ENCODE measurements at places on chromosomes 2 and 18.

GRCh38 chr2:230932556-230933511 lies 7.8 kb upstream of the GPR55 start:
- DNase-seq: no peak

- no peak for DNase-seq
Observed at GRCh38 chr2:63035660-63036059, 15.0 kb upstream of the OTX1 start.

GRCh38 chr2:36594849-36595248 lies 3.1 kb downstream of the FEZ2 start:
- no peak for DNase-seq

DNA sequence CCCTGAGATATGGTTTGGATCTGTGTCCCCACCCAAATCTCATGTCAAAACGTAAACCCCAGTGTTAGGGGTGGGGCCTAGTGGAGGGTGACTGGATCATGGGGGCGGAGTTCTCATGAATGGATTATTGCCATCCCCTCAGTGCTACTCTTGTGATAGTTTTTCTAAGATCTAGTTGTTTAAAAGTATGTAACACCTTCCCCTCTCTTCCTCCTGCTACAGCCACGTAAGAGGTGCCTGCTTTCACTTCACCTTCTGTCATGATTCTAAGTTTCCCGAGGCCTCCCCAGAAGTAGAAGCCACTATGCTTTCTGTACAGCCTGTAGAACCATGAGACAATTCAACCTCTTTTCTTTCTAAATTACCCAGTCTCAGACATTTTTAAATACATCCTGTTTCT lies 16.9 kb downstream of the PUM2 start:
- no peak for DNase-seq

- DNase-seq: no peak
Observed at GRCh38 chr2:73503992-73504570, 118.4 kb downstream of the ALMS1 start.

GRCh38 chr18:2917259-2918047 lies 70.6 kb downstream of the EMILIN2 start:
- DNase-seq: no peak

DNA sequence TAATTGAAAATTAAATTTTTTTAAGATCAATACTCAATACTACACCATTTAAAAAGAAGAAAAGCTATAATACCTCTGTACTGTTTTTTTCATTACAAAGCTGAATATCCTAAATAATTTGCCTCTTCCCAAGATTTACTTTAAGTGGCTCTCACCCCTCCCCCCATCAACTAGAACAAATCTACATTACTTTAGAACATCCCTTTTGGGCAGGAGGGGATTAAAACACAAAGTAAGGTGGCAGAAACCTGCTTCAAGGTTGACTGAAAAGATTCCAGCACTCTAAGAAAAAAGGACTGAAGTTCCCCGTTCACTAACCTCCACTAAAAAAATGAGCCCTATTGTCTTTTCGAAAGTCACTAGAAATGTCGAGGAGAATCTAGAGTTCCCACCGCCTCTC lies 42.3 kb downstream of the SLC38A11 start:
- no peak for DNase-seq

DNA sequence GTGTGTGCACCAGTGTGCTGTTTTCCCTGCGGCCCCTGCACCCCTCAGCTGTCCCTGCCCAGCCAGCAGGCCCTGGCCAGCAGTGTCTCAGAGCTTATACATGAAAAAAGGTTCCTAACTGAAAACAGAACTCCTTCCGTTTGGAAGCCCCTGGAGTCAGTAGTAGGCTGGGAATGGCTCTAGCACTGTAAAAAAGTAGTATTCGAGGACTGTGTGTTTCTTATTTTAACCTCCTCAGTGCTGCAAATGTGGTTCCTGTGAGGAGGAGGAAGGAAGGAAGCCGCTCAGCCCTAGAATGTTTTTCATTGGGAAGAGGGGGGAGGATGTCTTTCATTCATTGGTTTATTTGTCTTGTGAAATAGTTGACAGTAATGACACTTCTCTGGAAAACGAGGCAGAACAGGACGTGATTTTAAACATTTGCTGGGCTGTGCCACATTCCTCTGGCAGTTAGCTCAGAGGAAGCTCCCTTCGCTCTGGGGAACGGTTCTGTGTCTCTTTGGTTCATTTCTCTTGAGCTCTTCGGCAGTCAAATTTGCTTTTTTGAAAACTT lies 103.5 kb downstream of the SPTBN1 start:
- DNase-seq: no peak

DNA sequence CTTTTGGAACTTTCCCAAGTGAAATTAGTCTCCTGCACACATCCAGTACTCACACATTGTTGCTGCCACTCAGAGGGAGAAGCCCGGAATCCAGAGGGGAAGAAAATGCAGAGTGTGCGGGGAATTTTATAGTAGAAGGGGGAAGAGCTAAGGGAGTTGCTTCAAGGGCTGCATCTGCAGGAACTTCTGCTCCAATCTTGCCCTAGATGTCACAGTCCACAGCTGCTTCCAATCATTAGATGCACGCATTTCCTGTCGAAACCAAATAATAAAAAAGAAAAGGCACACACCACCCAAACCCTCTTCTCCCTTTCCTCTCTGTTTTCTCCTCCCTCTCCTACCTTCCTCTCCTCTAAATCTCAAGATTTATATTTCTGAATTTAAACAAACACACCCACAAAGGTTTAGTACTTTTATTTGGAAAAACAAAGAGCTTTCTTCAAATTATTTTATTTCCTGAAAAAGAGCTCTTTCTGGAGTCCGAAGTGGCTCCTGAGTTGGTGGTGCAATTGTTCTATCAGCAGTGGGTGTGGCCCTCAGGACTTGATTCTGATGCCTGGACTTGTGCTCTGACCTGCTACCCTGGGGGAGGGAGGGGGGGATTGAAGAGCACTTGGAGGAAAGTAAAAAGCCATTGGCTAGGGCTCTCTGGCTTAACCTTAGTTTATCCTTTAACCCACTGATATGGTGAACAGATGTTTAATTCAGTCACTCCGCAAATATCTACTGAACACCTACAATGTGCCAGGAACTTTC lies 72.0 kb downstream of the KCNE4 start:
- no peak for DNase-seq

- DNase-seq: no peak
Observed at GRCh38 chr2:148720501-148721001, 76.0 kb downstream of the EPC2 start.

- DNase-seq: no peak
Observed at GRCh38 chr2:173523497-173523896, 168.8 kb downstream of the CDCA7 start.

DNA sequence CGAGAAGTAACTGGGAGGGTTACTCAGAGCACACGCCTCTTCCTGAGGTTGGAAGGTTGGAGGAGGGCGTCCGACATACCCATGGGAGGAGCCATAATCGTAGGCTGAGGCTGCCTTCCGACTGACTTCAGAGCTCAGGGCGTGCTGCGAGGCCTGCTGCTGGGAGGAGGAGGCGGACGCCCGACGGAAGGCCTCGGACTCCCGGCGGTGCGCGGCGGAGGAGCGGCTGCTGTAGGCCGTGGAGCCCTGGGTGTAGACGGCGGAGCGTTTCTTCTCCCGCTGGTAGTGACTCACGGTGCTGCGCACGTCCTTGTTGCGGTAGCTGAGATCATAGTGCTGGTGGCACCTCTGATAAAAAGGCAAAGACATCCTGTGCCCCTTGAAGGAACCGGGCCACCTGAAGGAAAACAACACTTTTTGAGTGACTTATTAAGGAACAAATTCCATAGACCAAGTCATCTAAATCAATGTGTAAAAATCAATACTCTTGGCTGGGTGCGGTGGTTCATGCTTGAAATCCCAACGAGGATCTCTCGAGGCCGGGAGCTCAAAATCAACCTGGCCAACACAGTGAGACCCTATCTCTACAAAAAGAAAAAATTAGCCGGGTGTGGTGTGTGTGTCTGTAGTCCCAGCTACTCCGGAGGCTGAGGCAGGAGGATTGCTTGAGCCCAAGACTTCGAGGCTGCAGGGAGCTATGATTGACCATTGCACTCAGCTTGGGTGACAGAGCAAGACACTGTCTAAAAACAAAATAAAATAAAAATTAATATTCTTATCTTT lies 4.7 kb downstream of the MYOM1 start:
- DNase-seq: no peak

- no peak for DNase-seq
Observed at GRCh38 chr2:101520246-101520645, 45.3 kb upstream of the RFX8 start.

DNA sequence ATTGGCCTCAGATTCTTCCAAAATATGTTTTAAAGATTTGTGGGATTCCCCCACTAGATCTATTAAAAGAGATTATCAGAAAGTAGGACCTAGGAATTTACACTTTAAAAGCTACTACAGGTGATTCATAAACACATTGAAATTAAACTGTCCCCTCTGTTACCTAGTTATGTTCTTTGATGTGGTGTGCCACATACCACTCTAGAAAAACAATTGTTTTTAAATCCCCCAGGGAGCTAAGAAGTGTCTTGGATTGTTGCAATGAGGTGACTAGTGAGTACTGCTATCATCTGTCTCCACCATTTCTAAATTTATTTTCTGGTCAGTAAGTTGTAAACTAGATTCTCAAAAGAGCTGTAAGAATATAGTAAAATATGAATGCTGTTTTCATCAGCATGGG lies 214.5 kb upstream of the DOK6 start:
- no peak for DNase-seq

DNA sequence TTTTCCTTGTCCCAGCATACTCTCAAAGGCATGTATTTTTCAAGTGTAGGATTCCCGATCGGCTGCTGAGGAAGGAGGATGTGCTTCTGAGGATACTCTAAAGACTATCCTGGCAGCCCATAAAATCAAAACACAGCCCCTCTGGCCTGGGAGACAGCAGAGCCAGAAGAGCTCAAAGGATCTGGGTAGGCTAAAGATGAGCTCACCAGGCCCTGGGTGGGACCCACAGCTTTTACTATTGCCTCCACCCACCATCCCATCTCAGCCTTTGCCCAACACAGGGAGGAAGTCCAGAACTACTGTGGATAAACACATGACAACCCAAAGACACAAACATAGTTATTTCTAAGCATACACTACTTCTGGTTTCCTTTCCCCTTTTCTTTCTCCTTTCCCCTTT lies 79.1 kb upstream of the ZFP36L2 start:
- no peak for DNase-seq

DNA sequence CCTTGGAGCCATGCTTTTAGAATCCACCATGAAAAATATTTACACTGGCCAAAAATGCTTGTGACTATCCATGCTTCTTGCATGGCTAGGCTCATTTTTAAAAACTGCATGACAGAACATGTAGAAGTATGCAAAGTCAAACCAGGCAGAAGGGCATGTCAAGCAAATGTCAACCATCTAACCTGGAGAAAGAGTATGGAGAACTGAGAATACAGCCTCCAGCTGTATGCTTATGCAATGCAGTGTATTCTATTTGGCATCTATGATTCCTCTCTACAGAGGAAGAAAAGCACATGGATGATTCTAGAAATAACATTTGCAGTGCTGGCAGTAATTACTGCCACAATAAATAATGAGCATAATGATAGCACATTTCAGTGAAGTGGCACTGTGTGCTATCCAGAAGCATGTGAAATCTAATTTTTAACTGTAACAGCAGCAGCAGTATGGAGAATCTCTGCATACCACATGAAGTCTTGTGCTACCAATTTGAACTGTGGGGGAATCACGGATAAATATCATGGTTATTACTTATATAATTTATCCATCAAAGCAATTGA lies 87.3 kb upstream of the CCDC141 start:
- no peak for DNase-seq

DNA sequence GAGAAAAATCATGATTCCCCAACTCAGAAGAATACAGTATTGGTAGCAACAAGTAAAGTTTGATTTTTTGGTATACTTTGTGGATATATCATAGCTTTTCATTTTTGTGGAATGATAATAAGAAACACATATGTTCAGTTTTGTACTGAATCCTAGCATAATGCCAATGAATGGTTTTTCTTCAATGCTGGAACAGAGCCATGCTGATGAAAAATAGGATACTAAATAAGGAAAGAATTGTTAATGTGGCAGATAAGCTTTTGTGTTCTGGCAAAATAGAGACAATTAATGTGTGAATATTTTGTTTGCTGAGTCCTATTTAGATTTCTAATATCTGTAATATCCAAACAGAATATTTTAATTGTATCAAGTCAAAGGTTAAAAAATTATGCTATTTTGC lies 21.9 kb downstream of the CD28 start:
- DNase-seq: no peak

DNA sequence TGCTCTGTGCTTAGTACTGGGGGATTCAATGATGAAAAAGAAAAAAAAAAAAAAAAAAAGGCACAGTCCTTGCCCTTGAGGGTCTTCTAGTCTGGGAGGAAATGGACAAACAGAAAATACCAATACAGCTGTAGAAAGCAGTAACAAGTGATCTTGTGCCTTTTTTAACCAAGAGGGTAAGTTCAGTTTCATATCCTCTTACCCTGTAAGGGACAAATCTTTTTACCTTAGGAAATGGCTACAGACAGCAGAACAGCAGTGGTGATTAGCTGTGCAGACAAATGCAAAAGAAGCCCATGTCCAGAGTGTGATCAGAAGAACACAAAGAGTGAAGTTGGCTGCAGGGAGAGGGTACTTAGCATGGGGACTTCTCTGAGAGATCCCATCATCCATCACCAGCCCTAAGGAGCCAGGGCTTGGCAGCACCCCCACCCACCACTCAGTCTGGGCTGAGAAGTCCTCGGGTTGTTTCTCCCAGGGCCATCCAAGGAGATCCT lies 102.9 kb downstream of the ALPK2 start:
- DNase-seq: no peak

DNA sequence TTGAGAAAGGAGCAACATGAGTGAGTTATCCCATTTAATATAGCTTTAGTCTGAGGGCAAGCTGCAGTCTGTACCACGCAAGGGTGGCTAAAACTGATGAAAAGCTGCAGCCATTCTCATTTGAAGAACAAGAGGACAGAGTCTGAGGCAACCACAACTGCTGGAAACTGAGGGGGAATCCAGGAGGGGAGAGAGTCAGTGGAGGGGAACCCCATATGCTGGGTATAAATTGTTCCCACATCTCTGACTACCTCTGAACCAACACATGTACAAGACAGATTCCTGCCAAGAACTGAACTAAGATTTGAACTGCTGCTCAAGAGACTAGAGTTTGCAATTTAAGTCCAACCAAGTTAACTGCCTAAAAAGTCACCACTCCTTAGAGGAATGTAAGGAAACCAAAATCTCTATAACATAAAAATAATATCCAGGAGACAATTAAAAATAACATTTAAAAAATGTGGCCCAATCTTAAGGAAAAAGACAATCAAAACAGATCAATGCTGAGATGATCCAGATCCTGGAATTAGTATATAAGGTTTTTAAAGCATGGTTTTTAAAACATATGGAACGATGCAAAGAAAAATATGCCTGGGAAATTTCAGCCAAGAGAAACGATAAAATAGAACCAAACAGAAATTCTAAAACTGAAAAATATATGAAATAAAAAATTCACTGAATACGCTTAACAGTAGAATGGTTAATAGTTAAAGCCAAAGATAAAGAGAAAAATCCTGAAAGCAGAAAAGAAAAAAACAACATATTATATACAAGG lies 11.2 kb downstream of the CWC22 start:
- DNase-seq: no peak

GRCh38 chr18:48828194-48828545 lies 122.6 kb downstream of the SMAD7 start:
- no peak for DNase-seq

GRCh38 chr2:143801561-143801960 lies 672.3 kb downstream of the ARHGAP15 start:
- no peak for DNase-seq

- DNase-seq: no peak
Observed at GRCh38 chr2:225464346-225465025, 65.0 kb downstream of the NYAP2 start.
